Urothelium cell line (cell line): ENCODE measurements at places on chromosomes 1 and 21.

DNA sequence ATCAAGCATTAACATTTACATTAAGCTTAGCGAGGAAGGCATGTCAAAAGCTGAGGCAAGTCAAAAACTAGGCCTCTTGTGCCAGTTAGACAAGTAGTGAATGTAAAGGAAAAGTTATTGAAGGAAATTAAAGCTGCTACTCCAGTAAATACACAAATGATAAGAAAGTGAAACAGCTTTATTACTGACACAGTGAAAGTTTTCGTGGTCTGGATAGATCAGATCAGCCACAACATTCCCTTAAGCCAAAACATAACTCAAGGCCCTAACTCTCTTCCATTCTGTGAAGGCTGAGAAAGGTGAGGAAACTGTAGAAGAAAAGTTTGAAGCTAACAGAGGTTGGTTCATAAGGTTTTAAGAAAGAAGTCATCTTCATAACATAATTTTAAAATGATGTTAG lies 131.9 kb downstream of the VAV3 start:
- no peak for DNase-seq

DNA sequence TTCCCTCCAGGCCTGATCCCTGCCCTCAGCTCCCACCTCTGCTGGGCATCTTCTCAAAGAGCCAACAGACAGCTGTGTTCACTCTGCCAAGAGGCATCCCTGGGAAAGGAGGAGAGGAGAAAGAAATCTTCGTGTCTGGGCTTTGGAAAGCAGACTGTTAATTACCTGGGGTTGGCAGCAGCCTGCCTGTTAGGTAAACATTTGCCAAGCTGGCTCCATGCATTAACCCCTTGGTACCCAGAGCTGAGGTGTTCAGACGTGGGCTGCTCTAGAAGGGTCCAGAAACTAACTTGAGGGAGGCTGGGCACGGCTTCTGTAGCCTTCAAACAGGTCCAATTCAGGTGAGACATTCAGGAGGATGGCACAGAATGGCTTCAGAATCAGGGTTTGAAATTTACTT lies 8.7 kb upstream of the EXTL1 start:
- DNase-seq = no peak

DNA sequence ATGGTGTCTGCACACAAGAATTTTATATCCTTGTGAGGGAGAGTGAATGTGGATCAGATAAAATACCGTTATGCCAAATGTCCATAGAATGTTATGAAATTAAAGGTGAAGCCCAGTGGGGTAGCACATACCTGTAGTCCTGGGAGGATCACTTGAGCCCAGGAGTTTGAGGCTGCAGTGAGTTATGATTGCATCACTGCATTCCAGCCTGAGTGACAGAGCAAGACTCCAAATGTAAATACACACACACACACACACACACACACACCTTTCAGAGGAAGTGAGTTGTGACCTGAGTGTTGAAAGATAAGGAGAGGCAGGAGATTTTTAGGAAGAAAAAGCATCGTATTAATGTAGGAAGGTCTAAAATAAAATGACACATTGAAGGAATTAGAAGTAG lies 28.1 kb upstream of the ZYG11A start:
- no peak for DNase-seq

DNA sequence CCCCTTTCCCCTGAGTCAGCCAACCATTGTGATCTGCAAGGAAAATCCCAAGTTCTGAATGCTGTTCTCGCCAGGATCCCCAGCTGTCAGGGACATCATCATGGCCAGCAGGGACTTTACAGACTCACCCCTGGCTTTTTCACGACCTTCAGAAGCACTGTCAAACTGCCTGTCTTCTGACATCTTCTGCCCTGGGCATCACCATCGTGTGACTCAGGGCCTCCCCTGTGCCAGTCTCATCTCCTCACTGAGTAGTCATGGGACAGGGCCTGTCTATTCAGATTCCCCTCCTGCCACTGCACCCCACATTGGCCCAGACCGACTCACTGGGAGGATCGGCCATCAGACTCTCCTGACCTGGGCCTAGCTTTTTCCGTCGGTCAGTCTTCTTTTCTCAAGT lies 72.5 kb upstream of the VAMP3 start:
- DNase-seq = no peak

GRCh38 chr1:247294282-247294681 lies 37.4 kb downstream of the ZNF496 start:
- no peak for DNase-seq

DNA sequence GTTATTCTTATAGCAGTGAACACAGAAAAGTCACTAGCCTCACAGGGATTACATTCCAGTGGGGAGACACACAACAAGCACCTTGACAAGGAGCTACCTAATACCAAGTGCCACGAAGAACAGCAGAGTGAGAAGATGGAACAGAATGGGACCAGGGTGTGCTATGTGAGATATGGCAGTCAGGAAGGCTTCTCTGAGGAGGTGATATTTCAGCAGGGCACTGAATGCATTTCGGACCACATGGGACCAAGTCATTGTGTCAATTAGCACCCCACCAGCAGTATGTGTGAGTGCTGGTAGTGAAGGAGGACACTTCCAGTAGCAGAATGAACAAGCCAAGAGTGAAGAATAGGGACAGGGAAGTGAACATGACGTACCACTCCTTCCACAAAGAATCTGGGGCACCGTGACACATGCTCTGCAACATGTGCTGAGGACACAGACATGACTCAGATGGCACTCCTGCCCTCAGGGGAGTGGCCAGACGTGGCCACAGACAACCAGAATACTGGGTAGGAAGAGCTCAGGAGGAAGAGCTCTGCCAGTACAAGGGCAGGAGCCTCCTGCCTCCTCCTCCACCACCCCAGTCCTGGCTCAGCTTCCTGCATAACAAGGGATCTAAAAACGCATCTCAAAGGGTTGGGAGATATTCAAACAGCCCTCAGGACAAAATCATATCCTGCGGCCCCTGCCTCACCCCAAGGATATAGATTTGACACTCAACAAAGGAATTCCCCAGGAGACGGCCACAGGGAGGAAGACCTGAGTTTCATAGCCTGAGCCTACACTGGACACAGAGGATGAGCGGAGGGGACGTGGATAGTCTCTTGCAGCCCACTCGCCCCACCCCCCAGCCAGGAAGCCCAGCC lies 102.5 kb downstream of the TRABD2B start:
- DNase-seq = peak; percentile 82

DNA sequence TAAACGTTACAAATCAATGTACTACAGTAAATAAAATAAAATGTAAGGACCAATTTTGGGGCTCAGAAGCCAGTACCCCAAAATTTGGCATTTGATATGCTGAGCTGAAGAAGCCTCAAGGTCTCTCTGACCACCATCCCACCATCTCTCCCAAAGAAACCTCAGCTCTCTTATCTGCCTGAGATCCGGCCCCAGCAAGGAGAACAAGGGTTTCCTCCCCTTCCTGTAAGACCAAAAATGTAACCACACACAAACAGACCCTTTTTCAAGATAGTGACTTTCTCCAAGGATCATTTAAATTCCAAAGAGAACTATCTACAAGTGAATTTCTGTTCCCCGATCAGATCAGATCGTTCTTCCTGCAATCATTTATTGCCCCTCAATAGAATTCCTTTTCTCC lies 68.1 kb upstream of the SLC45A1 start:
- no peak for DNase-seq

DNA sequence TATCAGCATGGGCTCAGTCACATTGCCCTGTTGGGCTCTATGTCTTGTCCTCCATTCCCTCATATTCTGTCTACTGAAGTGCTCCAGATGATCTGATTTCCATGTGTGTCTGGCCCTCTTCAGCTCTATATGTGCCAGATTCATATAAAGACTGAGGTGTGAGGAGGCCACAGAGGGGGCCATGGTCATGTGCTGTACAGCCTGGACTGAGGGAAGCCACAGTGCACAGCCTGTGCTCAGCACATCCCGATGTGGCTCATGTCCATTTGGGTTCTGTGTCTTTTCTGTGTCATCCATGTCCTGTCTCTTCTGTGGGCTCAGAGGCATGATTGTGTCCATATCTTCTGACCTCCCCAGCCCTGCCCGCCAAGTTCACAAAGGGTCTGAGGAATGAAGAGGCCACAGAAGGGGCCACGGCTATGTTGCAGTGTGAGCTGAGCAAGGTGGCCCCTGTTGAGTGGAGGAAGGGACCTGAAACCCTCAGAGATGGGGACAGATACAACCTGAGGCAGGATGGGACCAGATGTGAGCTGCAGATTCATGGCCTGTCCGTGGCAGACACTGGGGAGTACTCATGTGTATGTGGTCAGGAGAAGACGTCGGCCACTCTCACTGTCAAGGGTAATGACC lies 97.0 kb downstream of the OBSCN start:
- DNase-seq = no peak

DNA sequence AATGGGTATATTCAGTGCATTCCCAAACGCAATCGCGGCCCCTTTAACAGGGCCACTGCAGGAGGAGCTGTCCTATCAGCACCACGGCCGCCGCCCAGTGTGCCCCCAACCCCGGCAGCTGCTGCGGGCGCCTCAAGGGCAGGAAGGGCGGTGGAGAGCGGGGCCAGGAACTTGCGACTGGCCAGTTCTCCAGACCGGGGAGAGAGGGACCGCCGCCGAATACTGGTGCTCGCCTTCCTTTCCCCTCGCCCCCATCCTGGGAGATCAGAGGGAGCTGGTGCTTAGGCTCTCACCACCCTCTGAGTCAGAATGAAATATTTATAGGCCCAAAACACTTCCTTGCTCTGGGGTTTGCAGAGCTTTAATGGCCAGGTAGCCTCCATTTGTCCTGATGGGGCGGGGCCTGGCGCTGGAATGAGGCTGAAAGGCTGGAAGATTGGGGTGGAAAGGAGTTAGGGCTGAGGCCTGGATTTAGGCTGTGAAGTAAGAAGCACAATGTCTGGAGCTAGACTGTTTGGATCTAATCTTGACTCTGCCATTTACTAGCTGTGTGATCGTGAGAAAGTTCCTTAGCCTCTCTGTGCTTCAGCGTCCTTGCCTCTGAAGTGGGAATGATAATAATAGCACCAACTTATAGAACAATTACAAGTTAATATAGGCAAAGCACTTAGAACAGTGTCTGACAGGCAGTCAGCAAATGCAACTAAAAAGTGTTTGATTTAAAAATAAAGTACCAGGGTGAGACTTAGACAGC lies 75.5 kb downstream of the NAV1 start:
- DNase-seq = peak; percentile 30

- no peak for DNase-seq
Measured at GRCh38 chr1:100710906-100711682, 8.4 kb upstream of the VCAM1 start.

DNA sequence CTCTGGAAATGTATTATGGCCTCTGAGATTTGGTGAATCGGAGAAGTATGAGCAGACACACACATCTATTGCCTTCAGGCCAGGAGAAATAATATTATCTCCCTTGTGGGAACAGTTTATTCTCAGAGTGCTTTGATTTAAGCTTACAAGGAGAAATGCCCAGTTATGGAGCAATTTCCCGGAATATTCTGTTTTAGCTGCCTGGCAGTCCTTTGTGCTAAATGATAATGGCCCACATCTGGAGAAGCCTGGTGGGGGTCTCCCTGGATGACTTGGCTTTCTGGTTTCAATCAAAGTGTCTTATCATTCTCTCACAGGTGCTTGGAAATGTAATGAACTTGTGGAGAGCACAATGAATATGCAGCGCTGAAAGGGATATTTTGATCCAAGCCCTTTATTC lies 389.6 kb upstream of the USP24 start:
- DNase-seq = no peak

DNA sequence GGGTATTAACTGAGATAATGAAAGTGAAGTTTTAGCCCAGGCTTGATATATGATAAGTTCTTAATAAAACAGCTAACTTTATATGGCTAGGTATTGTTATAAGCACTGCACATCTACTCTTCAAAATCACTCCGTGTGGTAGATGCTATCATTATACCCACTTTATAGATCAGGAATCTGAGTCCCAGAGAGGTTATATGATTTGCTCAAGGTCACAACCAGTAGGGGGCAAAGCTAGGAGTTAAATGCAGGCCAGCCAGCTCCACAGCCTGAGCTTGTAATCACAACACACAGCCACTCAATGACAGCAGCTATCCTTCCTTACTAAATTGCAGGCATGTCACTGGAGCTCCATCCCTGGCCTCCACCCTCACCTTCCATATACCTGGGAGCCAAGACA lies 115.8 kb downstream of the CAPN8 start:
- DNase-seq = no peak

DNA sequence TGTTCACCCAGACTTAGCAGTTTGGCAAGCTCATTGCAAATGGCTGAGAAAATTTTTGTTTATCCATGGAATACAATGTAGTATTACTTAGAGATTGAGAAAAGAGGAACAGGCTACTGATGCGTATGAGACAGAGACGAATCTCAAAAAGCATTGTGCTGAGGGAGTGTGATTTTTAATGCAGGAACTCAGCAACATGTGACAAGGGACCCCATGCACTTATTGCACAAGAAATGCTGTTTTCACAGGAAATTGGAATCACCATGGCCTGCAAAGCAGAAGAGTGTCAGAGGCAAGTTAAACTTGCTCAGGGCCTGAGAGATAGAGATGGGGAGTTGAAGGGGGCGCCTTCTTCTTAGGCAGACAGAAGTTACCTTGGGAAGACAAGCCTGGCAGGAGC lies 32.6 kb upstream of the TLR5 start:
- DNase-seq = no peak

DNA sequence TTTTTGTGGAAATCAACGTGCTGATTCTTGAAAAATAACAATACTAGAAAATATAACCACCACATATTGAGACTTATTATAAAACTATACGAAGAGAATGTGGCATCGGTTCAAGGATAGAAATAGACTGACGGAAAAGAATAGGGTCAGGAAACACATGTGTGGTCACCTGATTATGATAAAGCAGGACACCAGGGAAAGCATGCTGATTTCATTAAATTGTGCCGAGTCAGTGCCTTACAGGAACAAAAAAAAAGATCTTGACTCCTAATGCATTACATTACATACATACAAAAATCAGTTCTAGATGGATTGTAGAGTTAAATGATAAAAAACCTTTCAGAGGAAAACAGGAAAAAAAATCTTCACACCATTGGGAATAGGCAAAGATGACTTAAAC lies 43.5 kb upstream of the SERPINC1 start:
- DNase-seq = no peak

DNA sequence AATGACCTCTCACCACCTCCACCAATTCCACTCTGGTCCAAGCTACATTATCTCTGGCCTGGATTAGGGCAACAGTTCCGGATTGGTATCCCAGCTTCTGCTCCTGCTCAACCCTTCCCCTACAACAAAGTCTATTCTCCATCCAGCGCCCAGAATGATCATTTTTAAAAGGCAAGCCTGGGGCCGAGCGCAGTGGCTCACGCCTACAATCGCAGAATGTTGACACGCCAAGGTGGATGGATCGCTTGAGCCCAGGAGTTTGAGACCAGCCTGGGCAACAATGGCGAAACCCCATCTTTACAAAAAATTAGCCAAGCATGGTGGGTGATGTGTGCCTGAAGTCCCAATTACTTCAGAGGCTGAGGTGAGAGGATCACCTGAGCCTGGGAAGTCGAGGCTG lies 2.2 kb downstream of the LYST start:
- DNase-seq = no peak

DNA sequence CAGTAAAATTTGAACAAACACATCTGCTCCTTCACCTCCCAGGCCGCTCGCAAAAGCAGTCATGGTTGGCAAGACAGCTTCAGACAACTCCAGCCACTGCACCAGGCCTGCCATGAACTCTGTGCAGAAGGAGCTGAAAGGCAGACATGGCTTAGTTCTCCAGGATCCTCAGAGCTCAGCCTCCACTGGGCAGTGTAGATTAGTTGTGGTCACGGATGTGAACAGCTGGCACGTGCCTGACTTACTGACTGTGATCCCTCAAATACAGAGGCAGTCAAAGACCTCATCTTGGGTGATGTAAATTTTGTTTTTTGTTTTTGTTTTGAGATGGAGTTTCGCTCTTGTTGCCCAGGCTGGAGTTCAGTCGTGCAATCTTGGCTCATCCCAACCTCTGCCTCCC lies 28.4 kb downstream of the TMCO4 start:
- no peak for DNase-seq

- DNase-seq = peak; percentile 85
Measured at GRCh38 chr1:63674238-63674864, 81.1 kb downstream of the PGM1 start.
